ENCODE measurements at places on chromosomes 12 and 14. TPM values are rescaled to one million over a fixed set of nuclear protein-coding genes. Genes with fewer than 3 reads are reported as not detected.

The ZNF891 gene
- 5.1 TPM for total RNA-seq

The FOXN3 gene
- 176 TPM for total RNA-seq

The CD163 gene
- 0.33 TPM for total RNA-seq

The MRPS35 gene
- 23.0 TPM for total RNA-seq

The KRT75 gene
- not detected for total RNA-seq

The ATP2B1 gene
- total RNA-seq = 38.3 TPM

The LRP1-AS gene
- not detected for total RNA-seq

The FAM186B gene
- total RNA-seq = 0.35 TPM

The SH2B3 gene
- 28.8 TPM for total RNA-seq

The DHH gene
- 0.32 TPM for total RNA-seq

The RPGRIP1 gene
- not detected for total RNA-seq

The TAS2R9 gene
- not detected for total RNA-seq
